Daoy (cell line): ENCODE measurements at places on chromosomes 12 and 14. TPM values are rescaled to one million over a fixed set of nuclear protein-coding genes. Genes with fewer than 3 reads are reported as not detected.

GRCh38 chr14:66087231-66087630 is 398.9 kb upstream of the CCDC196 start:
- DNase-seq, result peak; percentile 37

DNA sequence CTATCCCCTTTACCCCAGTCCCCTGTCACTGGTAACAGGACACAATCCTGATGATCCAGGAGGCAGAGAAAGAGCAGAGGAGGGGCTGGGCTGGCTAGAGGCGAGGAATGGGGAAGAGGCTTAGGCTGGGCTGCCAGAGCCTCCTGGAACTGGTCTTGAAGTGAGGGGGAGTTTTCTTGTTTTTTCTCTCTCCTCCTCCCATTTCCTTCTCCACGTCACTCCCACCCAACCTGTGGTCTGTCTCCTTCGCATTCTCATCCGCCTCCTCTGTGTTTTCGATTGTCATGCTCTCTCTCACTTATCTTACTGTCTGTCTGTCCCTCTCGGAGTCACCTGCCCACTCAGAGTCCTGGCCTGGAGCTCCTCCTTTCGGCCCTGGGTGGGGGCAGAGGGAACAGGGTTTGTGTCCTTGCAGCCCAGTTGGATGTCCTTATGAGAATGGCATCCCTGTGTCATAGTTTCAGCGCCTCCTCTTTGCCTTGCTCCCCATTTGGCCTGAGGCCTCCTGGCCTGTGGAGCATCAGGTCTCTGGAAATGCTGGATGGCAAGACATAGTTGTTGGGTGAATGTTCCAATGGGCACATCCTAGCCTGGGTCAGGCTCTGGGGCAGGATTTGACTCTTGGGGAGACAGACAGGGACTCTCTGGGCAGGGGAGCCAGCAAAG is 3.4 kb upstream of the KRT80 start:
- peak; percentile 74 for DNase-seq

DNA sequence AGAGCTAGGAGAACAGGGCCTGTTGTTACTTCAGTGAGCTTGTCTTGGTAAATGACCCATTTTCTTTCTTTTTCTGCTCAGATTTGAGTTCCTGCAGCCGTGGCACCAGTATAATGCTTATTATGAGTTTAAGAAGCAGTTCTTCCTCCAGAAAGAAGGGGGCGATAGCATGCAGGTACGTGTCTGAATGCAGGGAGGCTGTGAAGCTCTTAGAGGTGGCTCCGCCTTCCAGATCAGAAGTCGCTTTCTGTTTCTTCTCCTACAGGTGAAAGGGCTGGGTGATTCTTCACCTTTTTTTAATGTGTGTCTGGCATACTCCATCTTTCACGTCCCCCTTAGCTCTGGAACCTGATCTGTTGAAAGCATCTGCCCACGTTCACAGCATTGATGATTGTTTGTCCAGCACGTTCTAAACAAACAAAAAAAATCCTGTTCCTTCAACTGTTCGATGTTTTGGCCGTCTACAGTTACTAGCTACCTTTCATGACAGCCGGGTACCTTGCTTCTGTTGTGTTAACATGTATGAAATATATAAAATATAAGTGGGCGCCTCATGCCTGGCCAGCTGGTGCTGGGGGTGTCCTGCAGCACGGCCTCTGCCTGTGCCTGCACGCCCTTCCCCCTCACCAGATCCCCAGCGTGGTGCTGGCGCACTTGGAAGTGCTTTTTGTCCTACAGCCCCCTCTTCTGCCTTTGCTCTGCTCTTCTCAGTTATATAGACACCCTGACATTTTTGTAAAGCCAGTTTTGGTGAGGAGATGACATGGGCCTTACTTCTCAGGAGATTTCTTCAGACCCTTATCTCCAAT is 44.6 kb downstream of the SFSWAP start:
- peak; percentile 33 for DNase-seq

TAC3 gene
- total RNA-seq, result 0.46 TPM in 1 of 2 replicates, not detected in the other

GRCh38 chr12:121438905-121439304 is 39.0 kb downstream of the RNF34 start:
- DNase-seq, result no peak
